CD4-positive, alpha-beta T cell treated with Interleukin-2 at 100 ng/mL for 4 hours (primary cell): ENCODE measurements at places on chromosomes 11 and 22.
A peak's percentile ranks its signal among the peaks of the same experiment; 100 is the strongest.

DNA sequence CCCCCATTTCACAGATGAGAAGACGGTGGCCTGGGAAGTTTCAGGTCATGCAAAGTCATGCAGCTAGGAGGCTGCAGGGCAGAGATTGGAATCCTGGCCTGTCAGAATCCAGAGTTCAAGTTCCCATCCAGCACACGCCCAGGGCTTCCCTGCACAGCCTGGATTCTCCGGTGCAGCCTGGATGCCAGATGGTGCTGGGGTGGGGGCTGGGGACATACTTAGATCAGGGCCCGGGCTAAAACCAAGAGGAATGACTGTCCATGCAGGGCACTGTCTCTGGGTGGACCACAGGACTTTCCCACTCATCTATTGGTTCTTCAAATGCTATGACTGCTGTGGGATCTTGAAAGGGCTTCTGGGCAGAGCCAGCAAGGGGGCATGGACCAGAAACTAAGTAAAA lies 24.6 kb downstream of the LMO1 start:
- no peak for DNase-seq

DNA sequence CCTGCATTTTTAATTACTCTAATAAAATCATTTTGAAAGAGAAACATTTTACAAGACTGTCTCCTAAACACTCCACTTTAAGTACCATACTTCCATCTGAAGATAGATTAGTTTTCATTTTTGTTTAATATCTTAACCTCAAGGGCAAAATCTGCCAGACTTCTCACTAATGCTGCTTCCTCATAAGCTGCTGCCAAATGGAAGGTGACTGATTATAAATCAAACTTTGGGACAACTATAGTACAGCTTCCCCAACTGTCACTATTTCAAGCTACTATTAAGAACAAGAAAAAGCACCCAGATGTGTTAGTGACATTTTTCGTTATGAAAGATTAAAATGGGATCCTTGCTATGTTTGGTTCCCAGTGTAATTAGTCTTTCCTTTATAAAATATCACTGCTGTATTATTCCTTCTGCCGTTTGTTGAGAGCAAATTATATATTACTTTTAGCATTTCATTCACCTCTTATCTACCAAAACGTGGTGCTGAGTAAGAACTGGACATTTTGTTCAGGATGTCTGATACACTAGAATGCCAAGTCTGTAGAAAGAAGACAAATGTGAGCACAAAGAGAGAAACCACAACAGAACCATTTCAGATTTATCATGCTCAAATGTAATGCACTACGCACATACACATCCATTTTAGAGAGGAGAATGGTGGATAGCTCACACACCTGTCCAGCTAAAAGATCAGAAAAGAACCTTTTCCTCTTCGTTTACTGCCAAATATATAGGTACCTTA lies 312.2 kb upstream of the C11orf87 start:
- DNase-seq = no peak

GRCh38 chr11:10066441-10066840 lies 227.6 kb downstream of the SBF2 start:
- DNase-seq = no peak

DNA sequence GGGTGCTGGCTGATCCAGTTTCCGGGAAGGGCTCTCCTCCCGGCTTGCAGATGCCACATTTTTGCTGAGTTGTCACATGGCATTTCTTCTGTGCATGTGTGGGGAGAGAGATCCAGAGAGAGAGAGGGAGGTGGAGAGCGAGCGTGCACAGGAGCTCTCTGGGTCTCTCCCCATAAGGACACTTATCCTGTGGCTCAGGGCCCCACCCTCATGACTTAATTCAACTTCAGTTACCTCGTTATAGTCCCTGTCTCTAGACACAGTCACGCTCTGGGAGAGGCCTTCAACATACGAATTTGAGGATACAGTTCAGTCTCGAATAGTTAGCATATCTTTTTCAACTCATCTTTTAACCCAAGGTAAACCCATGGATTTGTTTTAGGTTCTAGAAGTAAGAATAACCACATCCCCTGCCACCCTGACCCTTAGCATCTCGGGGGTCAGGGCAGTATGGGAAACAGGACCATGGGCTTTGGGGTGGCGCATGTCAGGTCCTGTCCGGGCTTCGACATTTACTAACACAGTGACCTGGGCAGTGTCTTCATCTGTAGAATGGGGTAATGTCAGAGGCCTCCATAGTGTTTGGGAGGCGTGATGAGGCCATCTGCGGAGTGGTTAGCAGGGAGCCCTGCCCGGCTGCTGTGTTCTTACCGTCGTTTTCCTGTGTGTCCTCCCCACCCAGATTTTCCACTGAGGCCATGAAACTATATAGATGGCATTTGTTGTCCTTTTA lies 46.9 kb downstream of the TBC1D22A start:
- DNase-seq = no peak

DNA sequence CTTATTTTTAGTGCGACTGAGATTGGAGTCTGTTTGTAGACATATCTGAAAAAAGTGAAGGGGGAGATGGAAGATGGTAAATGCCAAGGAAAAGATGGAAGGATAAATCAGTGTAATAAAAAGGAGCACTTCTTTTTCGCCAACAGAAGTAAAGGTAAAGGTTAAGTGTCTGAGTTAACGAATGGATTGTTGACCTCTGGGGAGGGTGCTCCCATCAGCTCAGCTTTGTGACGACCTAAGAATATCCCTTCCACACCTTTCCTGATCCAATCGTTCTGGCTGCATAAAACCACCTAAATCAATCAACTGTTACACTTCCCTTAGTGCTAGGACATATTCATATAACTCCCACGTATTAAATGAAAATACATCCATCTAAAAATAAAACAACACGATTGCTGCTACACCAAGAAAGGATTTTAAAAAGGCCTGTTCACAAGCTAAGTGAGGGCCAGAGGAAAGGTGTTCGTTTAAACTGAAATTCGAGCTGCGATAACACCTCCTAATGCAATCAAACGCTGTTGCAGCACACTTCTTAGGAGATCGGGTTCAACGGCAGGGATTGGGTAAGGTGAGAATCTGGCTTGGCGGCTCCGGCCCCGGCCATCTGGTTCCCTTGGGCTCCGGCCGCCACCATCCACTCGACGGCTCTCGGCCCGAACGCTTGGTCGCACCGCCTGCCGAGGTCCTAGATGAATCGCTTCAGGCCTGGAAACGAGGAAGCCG lies 658 bp downstream of the C11orf71 start:
- no peak for DNase-seq

DNA sequence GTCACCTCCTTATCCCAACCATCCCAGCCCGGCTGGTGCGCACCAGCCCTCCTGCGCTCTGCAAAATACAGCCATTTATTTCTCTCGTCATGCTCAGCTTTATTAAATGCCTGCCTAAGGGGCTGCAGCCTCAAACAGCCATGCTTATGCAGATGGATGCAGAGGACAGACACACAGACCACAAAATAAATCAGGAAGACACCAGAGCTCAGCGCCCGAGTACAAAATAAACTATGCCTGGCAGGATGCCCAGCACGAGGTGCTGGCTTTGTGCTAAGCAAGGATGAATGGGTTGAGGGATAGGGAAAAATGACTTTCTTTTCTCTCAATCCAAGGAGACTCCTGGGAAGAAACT lies 70.5 kb downstream of the RPUSD4 start:
- no peak for DNase-seq

- DNase-seq = no peak
Measured at GRCh38 chr22:41507330-41508063, 36.8 kb downstream of the POLR3H start.

DNA sequence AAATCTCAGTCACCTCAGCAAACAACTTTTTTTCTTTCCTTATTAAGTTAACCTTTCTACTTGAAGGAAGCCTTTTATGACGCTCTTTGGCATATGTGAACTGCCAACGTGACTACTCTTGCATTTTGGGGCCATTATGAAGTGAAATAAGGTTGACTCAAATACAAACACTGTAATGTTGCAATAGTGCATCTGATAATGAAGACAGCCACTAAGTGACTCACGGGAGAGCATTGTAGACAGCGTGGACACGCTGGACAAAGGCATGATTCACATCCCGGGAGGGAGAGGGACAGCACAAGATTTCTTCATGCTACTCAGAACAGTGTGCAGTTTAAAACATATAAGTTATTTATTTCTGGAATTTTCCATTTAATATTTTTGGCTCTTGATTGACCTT lies 560.8 kb downstream of the ETS1 start:
- DNase-seq = no peak

GRCh38 chr11:13268791-13269190 lies 8.8 kb upstream of the BMAL1 start:
- DNase-seq = no peak

- DNase-seq = no peak
Measured at GRCh38 chr11:126756855-126757254, 243.7 kb downstream of the KIRREL3 start.

DNA sequence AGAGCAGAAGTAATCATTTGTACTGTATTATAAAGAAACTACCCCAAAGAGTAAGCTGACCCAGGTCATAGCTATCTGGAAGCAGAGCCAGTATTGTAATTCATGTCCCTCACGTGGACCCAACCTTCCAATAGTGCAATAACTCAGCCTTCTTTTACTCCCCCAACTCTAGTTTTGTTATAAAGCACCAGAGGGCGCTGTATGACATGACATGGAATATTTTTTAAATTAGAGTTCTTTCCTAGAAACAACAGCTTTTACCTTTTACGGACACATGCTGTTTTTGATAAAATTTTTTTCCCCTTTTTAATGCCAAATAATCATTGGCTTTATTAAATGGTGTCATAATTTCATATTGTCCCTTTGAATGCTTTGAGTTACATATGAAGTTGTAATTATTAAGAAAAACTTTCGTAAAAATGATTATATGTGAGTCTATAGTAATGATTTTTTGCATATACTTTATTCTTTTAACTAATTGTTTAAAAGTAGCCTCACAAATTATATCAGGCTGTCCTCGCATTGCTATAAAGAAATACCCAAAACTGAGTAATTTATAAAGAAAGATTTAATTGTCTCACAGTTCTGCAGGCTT lies 76.9 kb downstream of the DKK3 start:
- DNase-seq = peak; percentile 47

DNA sequence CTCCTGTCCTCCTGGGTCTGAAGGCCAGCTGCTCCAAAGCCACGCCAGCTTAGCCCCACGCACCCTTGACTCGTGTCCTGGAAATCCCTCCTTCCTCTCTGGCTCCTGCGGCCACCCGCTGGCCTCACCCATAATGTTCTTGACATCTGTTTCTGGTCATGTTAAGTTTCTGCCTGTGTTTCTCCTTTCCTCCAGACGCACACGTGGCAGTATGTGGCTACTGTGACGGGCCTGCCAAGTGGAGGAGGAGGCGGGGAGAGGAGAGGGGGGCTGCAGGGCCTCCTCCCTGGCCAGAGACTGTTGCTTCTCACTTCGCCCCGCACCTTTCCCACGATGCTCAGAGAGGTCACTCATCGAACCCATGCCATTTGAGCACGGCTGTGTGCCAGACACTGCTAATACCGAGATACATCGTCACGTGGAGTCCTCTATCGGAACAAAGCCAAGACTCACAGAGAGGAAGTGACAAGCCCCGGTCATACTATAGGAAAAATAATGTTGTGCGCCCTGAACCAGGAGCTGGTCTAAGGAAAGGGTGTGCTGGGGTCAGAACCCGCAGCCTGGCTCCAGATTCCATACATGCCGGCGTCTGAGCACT lies 11.5 kb downstream of the C1QTNF6 start:
- no peak for DNase-seq

- no peak for DNase-seq
Measured at GRCh38 chr11:33674035-33674814, 26.4 kb downstream of the C11orf91 start.

DNA sequence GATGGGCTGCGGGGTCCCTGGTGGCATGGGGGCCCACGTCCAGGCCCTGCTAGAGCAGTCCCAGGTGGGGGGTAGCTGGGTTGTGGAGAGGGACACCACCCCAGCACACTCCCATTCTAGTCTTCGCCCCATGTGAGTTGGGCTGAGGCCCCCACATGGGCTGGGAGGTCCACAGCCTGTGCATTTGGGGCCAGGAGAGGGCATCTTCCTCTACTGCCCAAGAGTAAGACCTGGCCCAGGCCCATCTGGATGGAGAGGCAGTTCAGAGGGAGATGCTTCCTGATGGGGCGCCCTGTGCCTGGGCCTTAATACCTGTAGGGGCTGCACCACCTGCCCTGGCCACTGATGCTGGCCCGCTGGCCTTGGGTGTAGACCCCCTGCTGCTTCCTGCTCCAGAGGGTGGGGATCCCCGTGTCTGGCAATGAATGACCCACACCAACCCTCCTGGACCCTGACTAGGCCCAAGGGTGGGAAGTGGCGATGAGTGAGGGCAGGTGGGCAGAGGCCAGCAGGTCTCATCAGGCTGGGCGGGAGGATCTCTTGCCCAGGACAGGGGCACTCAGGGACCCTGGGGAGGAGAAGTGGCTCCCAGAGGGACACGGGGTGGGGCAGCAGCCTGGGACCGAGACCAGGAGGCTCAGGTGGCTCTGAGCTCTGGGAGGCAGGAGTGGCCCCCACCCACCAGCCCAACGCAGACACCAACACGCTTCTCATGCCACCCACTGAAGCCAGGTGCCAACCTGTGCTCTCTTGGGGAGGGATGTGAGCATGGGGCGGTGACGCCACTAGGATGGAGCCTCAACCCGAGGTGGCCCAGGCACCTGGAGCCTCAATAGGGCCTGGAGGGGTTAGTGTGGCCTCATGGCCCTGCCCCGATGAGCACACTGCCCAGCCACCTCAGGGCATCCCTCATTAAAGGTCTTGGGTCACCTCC lies 17.4 kb upstream of the GNB1L start:
- no peak for DNase-seq
